ENCODE measurements at places on chromosomes 1 and 21.

DNA sequence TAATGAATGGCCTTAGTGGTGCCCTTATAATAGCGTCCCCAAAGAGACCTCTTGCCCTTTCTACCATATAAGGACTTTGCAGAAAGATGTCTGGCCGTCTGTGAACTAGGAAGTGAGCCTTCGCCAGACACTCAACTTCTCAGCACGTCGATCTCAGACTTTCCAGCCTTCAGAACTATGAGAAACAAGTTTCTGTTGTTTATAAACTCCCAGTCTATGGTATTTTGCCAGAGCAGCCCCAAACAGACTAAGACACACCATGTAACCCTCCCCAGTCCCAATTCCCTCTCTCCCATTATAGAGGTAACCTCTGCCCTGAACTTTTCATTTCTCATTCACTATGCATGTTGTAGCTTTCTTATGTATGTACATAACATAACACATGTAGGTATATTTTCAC lies 55.7 kb downstream of the NID1 start:
- no peak for DNase-seq

- no peak for DNase-seq
Observed at GRCh38 chr1:234512451-234512861, 33.5 kb upstream of the TARBP1 start.

DNA sequence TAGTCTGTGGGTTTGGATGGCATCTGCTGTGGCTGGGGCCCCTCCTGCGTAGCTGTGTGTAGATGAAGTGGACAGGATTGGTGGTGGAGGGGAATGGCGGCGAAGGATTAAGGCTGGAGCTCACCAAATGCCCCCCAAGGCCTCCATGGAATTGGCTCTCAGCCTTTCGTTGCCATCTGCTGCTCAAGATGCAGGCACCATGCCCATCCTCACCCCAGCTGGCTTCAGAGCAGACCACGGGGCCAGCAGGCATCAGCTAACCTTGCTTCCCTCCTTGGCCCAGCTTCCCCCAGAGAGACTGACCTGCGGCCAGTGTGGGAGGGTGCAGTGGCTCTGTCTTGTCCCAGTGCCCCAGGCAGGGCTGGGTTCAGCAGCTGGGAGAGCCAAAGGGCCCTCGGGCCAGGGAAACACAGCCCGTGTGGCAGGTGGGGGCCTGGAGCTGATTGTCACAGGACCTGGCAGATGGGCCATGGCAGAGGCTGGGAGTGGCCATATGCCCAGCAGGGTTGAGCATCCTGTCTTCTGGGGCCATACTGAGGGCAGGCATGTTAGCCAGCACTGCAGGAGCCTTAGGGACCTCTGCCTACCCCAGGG lies 66.8 kb upstream of the ACTL8 start:
- DNase-seq: no peak

GRCh38 chr1:204670152-204670927 lies 15.2 kb downstream of the LRRN2 start:
- DNase-seq: no peak

GRCh38 chr1:200889571-200889970 lies 5.1 kb upstream of the INAVA start:
- no peak for DNase-seq

DNA sequence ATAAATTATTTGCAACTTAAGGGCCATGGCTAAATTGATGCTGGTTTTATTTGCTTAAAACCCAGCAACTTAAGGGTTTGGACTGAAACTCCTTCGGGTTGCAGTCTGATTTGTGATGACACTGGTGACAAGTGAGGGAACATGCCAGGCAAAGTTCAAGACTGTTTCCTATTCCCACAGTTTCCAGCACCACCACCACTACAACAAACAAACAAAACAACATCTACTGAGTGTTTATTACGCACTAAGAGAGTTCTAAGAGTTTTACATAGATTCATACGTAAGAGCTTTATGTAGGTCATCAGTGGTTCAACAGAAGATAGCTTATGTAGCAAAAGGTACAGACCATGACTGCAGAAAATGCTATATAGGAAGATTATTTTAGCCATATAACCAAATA lies 1582.1 kb downstream of the BRINP3 start:
- DNase-seq: no peak

GRCh38 chr1:211939876-211940468 lies 95.4 kb downstream of the INTS7 start:
- DNase-seq: peak; percentile 10

- DNase-seq: no peak
Observed at GRCh38 chr1:94033849-94034248, 87.1 kb downstream of the ABCA4 start.

GRCh38 chr1:39692152-39693074 lies 1.2 kb upstream of the HPCAL4 start:
- peak; percentile 50 for DNase-seq

- no peak for DNase-seq
Observed at GRCh38 chr1:203317429-203318228, 12.3 kb downstream of the BTG2 start.

DNA sequence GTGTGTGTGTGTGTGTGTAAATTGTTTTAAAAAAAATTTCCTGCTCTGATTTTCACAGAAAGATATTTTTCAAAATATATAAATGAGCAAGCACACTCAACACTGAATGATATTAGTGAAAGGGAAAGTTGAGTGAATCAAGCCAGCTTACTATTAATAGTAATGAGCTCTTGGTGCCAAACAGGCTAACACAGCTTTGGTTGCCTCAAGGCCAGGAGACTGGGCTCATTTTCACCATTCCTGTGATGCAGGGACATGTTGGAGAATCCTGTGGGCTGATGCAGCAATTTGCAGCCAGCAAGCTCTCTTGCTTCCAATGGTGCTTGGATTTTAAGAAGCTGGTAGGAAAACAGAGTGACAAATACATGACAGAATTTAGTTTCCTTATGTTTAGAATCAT lies 30.2 kb downstream of the PLA2G4A start:
- no peak for DNase-seq

DNA sequence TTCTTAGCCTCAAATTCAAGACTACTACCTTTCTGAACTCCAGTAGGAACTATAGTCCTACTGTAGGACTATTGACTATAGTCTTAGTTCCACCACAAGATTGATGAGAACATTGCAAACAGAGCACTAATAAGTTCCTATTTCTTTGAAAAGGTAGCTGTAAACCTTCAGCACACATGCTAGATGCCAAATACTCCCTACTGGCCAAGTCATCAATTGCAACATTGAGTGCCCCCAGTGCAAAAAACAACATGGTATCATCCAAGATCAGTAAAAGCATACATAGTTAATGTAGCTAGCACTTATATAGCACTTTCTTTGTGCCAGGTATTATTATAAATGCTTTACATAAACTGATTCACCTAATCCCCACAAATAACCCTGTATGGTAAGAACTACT lies 99.8 kb downstream of the MRPL39 start:
- DNase-seq: peak; percentile 21

- no peak for DNase-seq
Observed at GRCh38 chr1:181793831-181794230, 267.7 kb downstream of the ZNF648 start.

- no peak for DNase-seq
Observed at GRCh38 chr1:198462365-198463019, 78.0 kb downstream of the ATP6V1G3 start.

GRCh38 chr1:243883551-243883950 lies 33.5 kb upstream of the AKT3 start:
- DNase-seq: no peak

Data from CD4-positive, alpha-beta T cell treated with Interferon alpha-2 for 1 hour (primary cell).